ENCODE measurements at places on chromosomes 7 and 10.

DNA sequence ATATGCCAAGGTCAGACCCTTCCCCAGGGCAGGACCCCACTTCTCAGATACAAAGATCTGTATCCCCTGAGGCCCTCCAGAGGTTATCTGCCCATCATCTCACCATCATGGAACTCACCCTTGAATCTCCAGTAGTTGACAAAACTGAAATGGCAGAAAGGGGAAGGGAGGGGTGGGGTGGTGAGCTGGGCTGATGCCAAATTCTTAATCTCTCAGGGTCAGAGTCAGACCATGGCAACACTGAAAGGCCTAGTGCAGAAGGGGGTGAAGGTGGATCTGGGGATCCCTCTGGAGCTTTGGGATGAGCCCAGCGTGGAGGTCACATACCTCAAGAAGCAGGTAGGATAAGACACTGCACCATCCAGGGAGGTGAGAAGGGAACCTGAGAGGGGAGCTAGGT is 3.1 kb downstream of the CNPY4 start:
- no peak for DNase-seq

GRCh38 chr7:149248777-149249176 is 9.3 kb downstream of the ZNF212 start:
- DNase-seq, result no peak

DNA sequence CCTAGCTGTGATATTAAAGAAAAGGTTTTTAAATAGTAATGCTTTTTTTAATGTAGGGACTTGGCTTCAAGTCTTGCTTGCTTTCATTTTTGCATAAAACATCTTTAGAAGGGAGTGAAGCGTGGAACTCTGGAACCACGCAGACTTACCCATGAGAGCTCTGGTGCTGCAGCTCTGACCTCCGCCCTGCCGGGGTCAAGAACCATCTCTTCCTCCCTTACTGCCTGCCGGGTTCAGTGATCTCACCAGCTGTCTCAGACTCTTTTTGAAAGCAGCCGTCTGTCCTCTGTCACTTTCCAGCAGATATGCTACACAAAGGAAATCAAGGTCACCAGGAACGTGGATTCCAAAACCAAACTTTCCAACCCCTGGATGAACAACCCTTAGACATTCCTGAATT is 353.8 kb downstream of the GPR37 start:
- DNase-seq, result peak; percentile 23

DNA sequence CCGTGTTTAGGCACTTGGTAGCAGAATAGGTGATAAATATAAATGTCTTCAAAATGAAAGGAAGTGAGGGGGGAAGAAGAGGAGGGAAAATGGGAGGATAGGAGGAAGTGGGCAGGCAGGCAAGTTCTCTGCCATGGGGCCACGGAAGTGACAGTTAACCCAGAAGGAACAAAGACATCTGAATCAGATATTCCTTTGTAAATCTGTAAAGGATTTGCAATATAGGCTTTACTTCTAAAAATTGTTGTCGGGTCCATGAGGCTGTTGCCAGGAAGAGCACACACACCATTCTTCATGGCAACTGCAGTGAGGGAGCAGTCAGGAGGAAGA is 23.7 kb upstream of the RASSF4 start:
- no peak for DNase-seq

GRCh38 chr10:32956365-32957197 is 1.4 kb downstream of the ITGB1 start:
- DNase-seq, result no peak
